ENCODE measurements at places on chromosomes 1 and 21. TPM values are rescaled to one million over a fixed set of nuclear protein-coding genes. Genes with fewer than 3 reads are reported as not detected.

TP73 gene
- 0.29 TPM for total RNA-seq

- DNase-seq: no peak
Measured at GRCh38 chr1:25182629-25183028, 49.7 kb downstream of the SYF2 start.

C1orf226 gene
- total RNA-seq: 54.0 TPM

FBXO2 gene
- 1.2 TPM for total RNA-seq

DNA sequence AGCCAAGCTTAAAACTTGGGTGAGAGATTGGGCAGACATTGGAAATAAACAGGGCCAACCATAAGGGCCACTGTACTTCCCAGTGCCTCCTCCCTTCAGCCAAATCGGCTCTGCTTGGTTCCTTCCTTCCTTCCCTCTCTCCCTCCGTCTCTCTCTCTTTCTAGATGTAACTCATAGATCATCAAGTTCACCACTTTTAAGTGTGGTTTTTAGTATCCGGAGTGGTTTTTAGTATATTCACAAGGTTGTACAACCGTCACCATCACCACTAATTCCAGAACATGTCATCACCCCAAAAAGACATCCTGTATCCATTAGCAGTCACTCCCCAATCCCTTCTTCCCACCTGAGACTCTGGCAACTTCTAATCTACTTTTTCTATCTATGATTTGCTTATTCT lies 51.0 kb downstream of the MYSM1 start:
- no peak for DNase-seq

KRTAP7-1 gene
- not detected for total RNA-seq

NMNAT2 gene
- 0.27 TPM for total RNA-seq

HMGCS2 gene
- total RNA-seq: 374 TPM

S100A7A gene
- not detected for total RNA-seq

MMP23B gene
- 3.0 TPM for total RNA-seq

DNA sequence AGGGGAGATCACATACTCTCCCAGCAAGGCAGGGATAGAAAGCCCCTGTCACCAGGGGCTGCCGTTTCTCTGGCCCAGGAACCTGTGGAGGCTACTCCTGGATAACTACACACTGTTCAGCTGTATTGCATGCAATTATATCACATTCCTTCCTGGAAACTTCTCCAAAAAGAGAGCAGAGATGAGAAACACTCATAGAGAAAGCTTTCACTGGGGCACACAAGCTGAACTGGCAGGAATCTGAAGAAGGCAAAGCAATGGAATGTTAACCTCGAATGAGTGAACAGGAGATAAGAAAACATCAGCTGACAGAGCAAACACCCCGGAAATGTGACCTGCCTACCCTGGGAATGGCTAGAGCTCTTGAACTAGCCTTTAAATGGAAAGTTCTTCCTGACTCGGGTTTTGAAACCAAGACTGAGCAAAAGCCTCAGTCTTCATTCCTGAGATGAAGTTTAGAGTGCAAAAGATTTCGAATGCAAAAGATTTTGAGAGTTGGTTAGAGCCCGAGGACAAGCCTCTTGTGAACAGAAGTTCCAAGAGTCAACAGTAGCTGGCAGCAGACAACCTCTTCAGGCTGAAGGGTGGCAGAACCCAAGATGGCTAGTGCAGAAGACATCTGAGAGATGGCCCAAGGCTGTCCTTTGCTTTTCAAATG lies 32.3 kb downstream of the CCN1 start:
- DNase-seq: no peak

CFHR5 gene
- total RNA-seq: not detected

DNA sequence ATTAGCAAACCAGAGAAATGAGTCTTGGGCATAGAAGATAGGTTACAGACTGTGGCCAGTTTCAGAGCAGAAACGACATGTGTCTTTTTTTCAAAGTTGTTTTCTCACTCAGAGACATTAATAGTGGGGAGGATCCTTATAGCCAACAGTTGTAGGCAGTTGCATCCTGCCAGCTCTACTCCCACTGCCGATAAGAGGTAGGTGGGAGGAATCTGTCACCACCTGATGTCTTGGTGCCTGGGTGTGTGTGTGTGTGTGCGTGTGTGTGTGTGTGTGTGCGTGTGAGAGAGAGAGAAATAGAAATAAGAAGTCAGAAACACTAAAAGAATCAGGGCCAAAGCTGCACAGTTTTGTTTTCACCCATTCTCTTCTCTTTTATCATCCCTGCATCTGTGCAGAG lies 219.5 kb downstream of the ZP4 start:
- no peak for DNase-seq

SNX7 gene
- 45.0 TPM for total RNA-seq

- peak; percentile 71 for DNase-seq
Measured at GRCh38 chr1:2290595-2291510, 62.7 kb downstream of the SKI start.

ZNF691 gene
- 5.1 TPM for total RNA-seq

GRCh38 chr1:160423966-160424365 lies 23.6 kb downstream of the VANGL2 start:
- DNase-seq: no peak

DNA sequence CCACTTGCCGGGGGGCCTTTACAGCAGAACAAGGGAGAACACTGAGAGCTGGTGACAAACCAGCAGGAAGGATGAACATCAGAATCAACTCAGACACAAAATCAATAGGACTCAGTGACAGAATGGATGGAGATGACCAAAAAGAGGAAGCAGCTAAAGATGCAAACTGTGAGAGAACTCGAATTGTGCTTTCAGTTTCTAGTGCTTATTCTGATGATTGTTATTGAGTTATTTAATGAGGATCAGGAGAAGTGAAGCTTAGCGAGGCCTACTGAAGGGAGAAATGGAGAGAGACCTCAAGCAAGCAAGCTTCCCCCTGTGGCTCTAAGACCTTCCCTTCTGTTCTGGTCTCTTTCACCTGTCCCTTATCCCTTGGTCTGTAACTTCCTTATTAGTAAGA lies 30.3 kb upstream of the TMEM125 start:
- DNase-seq: no peak

GRCh38 chr1:169289016-169289415 lies 78.6 kb downstream of the NME7 start:
- no peak for DNase-seq

- DNase-seq: peak; percentile 91
Measured at GRCh38 chr1:36384542-36385409, 948 bp downstream of the STK40 start.

- no peak for DNase-seq
Measured at GRCh38 chr1:80218112-80218511, 1211.6 kb upstream of the ADGRL4 start.

- DNase-seq: peak; percentile 90
Measured at GRCh38 chr1:23810818-23811540, 10.4 kb upstream of the GALE start.

PGLYRP4 gene
- total RNA-seq: not detected

DNA sequence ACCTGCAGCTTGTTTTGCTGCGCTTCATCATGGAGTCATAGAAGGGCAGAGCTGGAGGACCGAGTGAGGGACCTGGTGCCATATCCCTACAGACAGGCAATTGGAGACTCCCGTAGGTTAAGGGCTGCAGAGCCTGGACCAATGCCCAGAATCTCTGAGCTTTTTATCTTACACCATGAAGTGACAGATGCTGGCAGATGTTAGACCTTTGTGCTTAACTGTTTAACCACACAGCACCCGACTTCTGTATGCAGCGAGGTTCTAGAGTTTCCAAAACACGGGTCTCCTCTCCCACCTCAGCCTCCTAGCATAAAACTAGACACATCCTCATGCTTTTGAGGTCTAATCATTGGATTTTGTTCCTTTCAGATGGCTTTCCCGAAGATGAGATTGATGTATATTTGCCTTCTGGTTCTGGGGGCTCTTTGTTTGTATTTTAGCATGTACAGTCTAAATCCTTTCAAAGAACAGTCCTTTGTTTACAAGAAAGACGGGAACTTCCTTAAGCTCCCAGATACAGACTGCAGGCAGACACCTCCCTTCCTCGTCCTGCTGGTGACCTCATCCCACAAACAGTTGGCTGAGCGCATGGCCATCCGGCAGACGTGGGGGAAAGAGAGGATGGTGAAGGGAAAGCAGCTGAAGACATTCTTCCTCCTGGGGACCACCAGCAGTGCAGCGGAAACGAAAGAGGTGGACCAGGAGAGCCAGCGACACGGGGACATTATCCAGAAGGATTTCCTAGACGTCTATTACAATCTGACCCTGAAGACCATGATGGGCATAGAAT lies 47.6 kb downstream of the B3GALT5 start:
- DNase-seq: peak; percentile 71

DNA sequence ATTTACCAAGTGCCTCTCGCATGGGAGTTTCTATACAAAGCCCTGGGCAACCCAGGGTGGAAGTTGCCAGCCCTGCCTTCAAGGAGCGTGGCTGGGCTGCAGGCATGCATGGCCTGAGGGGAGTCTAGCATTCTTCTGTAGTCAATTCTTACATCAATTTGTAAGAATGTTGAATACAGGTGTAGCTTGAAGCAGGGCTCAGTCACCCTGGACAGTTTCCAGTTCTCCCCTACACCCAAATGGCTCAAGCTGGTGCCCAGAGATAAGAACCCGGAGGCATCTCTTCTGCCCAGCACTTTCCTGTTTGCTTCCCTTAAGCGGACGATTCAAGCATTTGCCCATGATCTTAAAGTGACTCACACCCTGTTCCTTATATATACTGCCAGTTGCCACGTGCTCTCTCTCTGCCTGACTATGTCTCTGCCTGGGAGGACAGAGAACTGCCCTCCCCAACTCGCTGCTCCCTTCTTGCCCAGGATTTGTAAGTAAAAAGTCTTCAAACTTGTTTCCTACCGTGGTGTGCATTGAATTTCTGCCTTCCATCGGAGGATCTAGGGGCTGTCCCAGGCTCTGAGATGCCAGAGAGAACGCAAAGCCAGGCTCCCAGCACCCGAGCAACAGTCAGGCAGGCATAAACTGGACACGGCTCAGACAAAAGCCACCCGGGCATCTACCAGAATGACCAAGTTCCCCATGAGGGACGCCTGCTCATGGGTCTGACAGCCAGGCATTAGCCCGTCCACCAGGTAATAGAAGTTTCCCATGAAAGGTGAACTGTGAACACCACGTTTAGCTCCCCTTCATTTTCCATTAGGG lies 50.9 kb upstream of the AJAP1 start:
- no peak for DNase-seq

DNA sequence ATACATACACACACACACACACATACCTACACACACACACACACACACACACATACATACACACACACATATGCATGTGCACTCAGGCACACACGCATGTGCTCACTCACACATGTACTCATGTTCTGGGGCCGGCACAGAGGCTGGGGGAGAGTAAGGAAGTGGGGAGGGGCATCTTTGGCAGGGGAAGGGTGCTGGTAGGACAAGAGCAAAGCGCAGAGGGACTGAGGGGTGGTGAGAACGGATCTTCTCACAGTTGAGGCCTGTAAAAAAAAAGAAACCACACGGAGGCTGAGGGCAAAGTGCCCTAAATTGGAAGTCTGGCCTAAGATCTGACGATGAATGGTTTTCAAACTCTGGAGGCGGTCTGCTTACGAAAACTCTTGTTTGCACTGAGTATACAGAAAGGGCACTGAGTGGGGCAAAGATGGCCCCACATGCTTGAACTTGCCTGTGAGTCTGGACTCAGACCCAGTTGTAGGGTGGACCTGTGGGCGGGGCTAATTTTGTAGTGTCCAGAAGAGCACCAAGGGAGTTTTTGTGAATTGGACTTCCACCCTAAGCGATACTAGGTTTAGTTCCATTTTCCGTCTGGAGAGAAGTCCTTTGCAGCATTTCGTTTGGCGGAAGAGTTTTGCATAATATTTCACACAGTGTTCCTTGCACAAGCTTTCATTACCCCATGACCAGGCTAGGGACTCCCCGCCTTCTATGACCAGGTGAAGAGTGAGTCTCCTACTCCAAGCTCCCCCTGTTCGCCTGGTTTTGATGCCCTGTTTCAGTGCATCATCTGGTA lies 79.3 kb upstream of the LYST start:
- DNase-seq: peak; percentile 17

CTNNBIP1 gene
- total RNA-seq: 30.1 TPM

RGSL1 gene
- total RNA-seq: not detected

- no peak for DNase-seq
Measured at GRCh38 chr1:113940365-113941244, 11.5 kb downstream of the HIPK1 start.

SLAMF1 gene
- total RNA-seq: 0.69 TPM

GRCh38 chr1:48250572-48250971 lies 28.1 kb downstream of the SLC5A9 start:
- DNase-seq: peak; percentile 62

CAMK1G gene
- not detected for total RNA-seq

DNA sequence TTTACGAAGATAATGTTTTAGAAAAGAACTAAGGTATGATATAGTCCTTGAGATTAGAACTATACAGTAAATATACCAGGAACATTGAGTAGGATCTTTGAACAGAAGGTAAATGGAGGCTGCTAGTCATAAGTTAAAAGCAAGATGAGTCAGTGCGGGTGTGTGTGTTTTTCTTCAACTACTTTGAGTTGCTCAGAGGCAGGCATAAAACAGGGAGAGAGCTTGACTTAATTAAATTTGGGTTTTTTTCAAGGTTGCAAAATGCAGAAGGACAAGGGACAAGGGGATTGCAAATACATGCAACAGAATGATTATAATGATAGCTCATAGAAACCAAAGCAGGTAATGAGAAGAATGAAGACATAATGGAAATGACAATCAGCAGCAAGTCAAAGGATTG lies 815.1 kb downstream of the NCAM2 start:
- no peak for DNase-seq

OR10J1 gene
- total RNA-seq: not detected

- DNase-seq: peak; percentile 83
Measured at GRCh38 chr1:12409681-12410080, 179.9 kb downstream of the VPS13D start.

- no peak for DNase-seq
Measured at GRCh38 chr1:172252321-172252720, 168.2 kb upstream of the C1orf105 start.

DNA sequence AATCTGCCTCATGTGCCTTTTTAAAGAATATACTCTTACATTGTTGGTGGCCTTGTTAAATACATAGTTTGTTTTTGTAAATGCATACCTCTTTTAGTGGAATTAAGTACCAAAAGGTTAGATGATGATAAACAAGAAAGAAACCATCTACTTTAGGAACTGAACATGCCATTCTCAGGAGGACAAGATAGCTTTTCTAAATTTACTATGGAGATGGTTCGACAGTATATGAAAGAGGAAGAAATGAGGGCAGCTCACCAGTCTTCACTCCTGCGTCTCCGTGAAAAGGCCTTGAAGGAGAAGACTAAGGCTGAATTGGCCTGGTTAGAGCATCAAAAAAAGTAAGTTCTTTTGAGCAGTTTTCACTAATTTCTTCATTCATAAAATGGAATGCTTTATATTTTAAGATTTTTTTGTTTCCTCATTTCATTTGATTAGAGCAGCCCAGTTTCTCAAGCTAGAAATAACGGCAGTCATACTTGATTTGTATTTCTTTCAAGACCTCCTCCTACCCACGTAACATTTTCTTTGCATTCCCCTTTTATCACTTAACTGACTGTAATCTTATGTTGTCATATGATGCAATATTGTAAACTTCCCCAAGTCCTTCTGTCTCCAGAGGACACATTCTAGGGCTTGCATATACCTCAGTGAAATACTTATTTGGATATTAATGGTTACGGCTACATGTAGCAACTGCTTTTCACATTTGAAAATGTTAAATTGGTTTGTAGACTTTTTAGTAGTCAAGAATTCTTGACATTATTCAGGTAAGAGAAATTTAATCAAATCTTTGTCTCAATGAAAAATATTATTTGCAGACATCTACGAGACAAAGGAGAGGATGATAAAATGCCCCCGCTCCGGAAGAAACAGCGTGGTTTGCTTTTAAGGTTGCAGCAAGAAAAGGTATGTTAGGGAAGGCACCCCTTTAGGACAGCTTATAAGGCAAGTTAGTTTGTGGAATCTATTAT lies 99.3 kb downstream of the CEP350 start:
- no peak for DNase-seq

TMPRSS3 gene
- 1.2 TPM for total RNA-seq

Data from colonic mucosa (tissue), 4 donors.